Progenitor cell of endocrine pancreas (in vitro differentiated cells): ENCODE measurements at places on chromosomes 2 and 18. TPM values are rescaled to one million over a fixed set of nuclear protein-coding genes. Genes with fewer than 3 reads are reported as not detected.

TFPI gene
- 17.5 and 23.5 TPM in 2 replicates for total RNA-seq

DNA sequence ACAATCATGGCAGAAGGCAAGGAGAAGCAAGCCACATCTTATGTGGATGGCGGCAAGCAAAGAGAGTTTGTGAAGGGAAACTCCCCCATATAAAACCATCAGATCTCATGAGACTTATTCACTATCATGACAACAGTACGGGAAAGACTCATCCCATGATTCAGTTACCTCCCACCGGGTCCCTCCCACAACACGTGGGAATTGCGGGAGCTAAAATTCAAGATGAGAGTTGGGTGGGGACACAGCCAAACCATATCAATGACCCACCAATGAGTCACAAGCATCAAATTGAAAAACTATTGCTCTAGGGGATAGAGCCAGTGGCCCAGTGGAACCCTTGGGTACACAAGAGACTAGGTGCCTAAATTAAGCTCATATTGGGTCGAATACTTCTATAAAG lies 157.4 kb downstream of the FBXO15 start:
- H3K4me3 ChIP-seq = no peak overlapping the region
- peaks cover 5% of the 10 kb centered on the region for H3K27me3 ChIP-seq
- no peak for DNase-seq
- H3K36me3 ChIP-seq = peaks cover 2% of the 10 kb centered on the region

DNA sequence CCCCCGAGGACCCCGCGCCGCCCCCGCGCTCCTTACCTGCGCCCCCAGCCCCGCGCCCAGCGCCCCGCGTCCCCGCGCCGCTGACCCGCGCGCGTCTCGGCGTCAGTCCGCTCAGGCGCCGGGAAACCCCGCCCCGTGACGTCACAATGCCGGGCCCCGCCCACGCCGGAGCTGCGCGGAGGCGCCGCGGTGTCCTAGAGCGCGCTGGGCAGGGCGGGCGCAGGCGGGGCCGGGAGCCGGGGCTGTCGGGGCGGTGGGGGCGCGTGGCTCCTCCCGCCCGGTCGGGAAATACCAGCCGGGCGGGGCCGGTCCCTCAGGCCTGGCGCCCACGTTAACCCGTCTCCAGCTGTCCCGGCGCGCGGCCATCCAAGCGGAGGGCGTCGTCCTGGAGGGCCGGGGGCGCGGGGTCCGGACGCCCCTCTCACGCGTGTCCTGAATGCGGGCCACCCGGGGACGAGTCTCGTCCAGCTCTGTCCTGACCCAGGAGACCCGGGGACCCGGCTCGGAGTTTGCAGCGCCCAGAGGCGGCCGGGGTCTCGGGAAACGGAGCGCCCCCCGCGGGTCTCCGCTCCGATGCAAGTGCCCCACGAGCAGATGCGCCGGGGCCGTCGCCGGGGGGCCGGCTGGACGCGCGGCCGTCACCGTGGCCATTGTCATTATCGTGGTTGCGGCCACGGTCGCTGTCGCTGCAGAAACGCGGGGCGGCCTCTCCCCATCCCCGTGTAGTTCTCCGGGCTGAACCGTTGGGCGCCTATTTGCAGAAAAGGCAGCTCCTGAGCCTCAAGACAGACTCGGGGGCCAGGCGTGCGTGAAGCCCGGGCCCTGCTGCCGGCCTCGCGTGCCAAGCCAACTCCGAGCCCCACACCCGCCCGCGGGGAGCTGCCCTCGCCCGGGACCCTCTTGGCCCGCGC lies at the start of gene SLC66A2:
TSS of gene SLC66A2 (minus strand) at position 109 of the 911 bp plus-strand sequence. CDS start 727 bp downstream, outside the sequence.
- H3K4me1 ChIP-seq = peaks cover 4% of the 10 kb centered on the region
- peaks cover 5% of the 10 kb centered on the region for H3K36me3 ChIP-seq
- H3K4me3 ChIP-seq = peak within 1 kb of the TSS; percentile 79
- H3K27me3 ChIP-seq = peaks cover 35% of the 10 kb centered on the region

GRCh38 chr2:77016443-77017354 lies 505.5 kb downstream of the LRRTM4 start:
- H3K27me3 ChIP-seq = peaks cover 4% of the 10 kb centered on the region
- no peak overlapping the region for H3K27ac ChIP-seq
- DNase-seq = no peak
- peaks cover 28% of the 10 kb centered on the region for H3K4me1 ChIP-seq
- no peaks in the 10 kb centered on the region for H3K36me3 ChIP-seq

TACR1 gene
- total RNA-seq = 0.55 and 0.73 TPM in 2 replicates

DNA sequence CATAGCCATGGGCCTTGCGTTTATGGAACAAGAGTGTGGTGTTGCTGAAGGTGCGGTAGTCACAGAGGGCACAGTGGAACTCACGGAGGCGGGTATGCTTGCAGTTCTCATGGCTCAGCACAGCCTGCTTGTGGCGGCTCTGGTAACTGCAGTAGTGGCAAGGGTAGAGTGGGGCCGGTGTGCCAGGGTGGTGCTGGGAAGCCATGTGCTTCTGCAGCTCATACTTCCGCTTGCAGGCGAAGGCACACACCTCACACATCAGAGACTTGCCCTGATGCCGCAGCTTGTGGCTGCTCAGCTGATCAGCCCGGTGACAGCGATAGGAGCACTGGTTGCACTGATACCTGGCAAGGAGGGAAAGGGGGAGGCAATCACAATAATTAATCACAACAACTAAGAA lies 14.7 kb downstream of the ZNF142 start:
- H3K4me1 ChIP-seq = no peaks in the 10 kb centered on the region
- H3K27ac ChIP-seq = peak overlapping the region; percentile 52
- H3K27me3 ChIP-seq = no peaks in the 10 kb centered on the region

- H3K27ac ChIP-seq = peak overlapping the region; percentile 39
- H3K4me3 ChIP-seq = no peak overlapping the region
- peaks cover 5% of the 10 kb centered on the region for H3K27me3 ChIP-seq
- H3K4me1 ChIP-seq = no peaks in the 10 kb centered on the region
- no peaks in the 10 kb centered on the region for H3K36me3 ChIP-seq
These were observed 87.8 kb downstream of the LYPD1 start for GRCh38 chr2:132581991-132582738.

GRCh38 chr18:35042389-35043071 lies 1.3 kb downstream of the MAPRE2 start:
- no peaks in the 10 kb centered on the region for H3K27me3 ChIP-seq
- peaks cover 38% of the 10 kb centered on the region for H3K4me1 ChIP-seq
- DNase-seq = no peak
- peak overlapping the region; percentile 53 for H3K27ac ChIP-seq

DNA sequence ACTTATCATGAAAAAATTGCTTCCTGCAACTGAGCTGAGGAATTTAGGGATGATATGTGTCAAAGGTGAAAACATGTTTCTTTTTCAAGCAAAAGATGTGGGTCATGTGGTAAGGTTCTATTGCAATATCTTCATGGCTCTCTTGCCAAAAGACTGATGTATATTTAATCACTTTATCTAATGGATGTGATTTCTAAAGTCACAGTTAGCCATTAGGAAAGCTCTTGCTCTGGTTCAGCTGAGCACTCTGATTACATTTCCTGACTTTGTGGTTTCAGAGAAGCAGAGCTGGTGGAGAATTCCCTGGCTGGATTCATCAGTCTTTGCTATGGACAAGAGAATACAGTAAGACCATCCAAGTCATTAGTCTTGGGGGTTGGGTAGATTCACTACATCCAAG lies 24.4 kb downstream of the SCN9A start:
- no peaks in the 10 kb centered on the region for H3K36me3 ChIP-seq
- H3K4me1 ChIP-seq = peaks cover 4% of the 10 kb centered on the region
- H3K27ac ChIP-seq = no peak overlapping the region
- H3K27me3 ChIP-seq = no peaks in the 10 kb centered on the region
- DNase-seq = no peak

DNA sequence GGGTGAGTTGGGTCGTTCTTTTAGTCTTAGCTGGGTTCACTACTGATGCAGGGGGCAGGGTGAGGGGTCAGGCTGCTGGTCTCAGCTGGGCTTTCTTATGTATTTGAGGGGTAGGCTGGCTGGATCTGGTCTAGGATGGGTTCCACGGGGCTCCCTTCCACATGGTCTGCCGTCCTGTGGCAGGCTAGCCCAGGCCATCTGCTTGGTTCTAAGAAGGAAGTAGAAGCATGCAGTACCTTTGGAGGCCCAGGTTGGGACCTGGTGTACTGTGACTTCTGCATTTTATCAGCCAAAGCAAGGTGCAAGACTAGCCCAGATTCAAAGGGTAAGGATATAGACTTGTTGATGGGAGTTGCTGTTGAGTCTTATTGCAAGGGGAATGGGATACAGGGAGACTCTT lies 35.5 kb upstream of the MGAT5 start:
- peak overlapping the region; percentile 18 for H3K27ac ChIP-seq
- peaks cover 9% of the 10 kb centered on the region for H3K36me3 ChIP-seq
- no peak overlapping the region for H3K4me3 ChIP-seq
- H3K27me3 ChIP-seq = no peaks in the 10 kb centered on the region
- DNase-seq = no peak

BMP10 gene
- total RNA-seq = not detected in 2 replicates

DNA sequence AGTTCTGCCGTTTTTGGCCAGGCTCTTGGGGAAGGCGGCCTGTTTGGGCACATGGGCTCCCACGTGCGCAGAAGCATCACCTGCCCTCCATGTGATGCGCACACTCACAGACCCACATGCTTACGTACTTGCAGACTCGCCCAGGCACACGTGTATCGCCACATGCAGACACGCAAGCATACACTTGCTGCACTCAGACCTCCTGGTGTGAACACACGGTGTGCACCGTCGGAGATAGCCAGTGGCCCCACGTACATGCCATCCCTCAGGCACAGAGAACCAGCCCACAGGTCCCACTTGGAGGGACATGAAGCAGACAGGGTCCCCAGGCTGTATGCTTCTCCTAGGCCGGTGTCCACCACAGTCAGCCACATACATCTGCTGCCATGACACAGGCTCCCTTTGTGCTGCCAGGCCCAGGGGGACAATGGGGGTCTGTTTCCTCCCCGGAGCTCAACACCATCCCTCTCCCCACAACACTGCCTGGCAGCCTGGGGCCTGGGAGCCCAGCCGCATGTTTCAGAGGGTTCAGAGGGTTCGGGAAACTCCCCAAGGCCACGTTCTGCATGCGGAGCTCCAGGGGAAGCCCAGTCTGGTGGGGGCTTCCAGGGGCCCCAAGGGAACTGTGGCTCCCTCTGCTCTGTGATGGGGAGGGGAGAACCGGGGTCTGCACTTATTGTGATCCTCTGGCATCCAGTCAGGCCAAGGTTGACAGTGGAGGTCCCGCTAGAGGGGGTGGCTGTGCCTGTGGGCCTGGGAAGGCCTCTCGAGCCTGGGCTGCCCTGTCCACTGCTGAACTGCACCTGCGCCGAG lies 208.1 kb upstream of the HAAO start:
- H3K27me3 ChIP-seq = no peaks in the 10 kb centered on the region
- H3K36me3 ChIP-seq = peaks cover 7% of the 10 kb centered on the region
- H3K4me1 ChIP-seq = peaks cover 24% of the 10 kb centered on the region
- H3K27ac ChIP-seq = peak overlapping the region; percentile 86
- no peak overlapping the region for H3K4me3 ChIP-seq

- peaks cover 2% of the 10 kb centered on the region for H3K36me3 ChIP-seq
- H3K27ac ChIP-seq = no peak overlapping the region
- H3K4me3 ChIP-seq = no peak overlapping the region
- H3K27me3 ChIP-seq = peaks cover 46% of the 10 kb centered on the region
- peaks cover 5% of the 10 kb centered on the region for H3K4me1 ChIP-seq
- DNase-seq = no peak
These were observed 33.0 kb downstream of the RHOB start for GRCh38 chr2:20479835-20480234.

DNA sequence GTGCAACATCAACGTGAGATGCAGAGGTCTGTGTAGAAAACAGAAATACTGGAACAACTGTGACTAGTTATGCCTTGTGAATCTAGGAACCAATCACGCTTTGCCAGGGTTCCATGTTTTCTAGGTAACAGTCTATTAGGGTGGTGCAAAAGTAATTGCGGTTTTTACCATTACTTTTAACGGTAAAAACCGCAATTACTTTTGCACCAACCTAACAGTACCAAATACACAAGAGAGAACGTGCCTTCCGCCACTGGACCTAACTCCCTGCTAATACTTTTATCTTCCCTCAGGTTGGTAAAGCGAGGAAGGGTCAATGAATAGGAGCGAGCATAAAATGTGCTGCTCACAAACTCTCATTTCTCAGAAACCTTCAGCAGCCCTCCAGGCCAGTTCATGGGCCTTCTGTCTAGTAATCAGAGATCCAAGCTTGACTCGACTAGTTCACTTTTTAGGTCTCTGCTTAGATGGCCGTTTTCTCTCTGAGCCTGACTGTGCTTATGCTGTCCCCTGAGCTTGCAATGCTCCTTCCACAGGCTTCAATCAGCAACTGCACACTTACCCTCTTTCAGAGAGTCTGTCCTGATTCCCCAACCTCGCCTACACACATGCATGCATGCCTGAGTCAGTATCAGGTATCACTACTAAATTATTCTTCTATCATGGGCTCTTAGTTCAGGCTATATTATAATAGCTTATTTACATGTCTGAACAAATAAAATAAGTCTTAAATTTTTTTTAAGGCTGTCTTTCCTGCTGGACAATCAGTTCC lies 47.0 kb downstream of the PLEKHM3 start:
- H3K27ac ChIP-seq = no peak overlapping the region
- no peak overlapping the region for H3K4me3 ChIP-seq
- H3K36me3 ChIP-seq = peaks cover 4% of the 10 kb centered on the region
- no peak for DNase-seq
- H3K4me1 ChIP-seq = peaks cover 15% of the 10 kb centered on the region

- DNase-seq = no peak
- H3K4me3 ChIP-seq = no peak overlapping the region
- H3K27ac ChIP-seq = no peak overlapping the region
- H3K4me1 ChIP-seq = no peaks in the 10 kb centered on the region
- H3K36me3 ChIP-seq = no peaks in the 10 kb centered on the region
- peaks cover 3% of the 10 kb centered on the region for H3K27me3 ChIP-seq
These were observed 626.7 kb downstream of the BCL11A start for GRCh38 chr2:59926731-59927130.

IL37 gene
- total RNA-seq = not detected in 2 replicates

PROM2 gene
- total RNA-seq = 14.2 and 16.9 TPM in 2 replicates

DNA sequence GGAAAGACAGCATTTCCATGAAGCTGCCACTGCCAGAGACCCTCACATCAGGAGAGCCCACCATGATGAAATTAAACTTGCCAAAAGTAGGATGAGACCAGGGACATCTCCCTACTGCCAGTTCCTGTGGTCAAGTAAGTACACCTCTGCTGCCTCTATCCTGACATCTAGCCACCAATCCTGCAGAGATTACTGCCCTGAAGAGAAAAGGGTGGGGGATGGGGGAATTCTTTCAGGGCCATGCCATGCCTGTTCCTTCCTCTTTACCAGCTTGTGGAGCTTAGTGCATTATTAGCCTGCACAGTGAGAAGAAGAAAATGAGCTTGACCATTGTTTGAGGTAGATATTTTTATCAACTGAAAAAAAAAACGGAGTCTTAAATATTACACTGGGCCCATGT lies 397.2 kb upstream of the CDH2 start:
- no peaks in the 10 kb centered on the region for H3K4me1 ChIP-seq
- no peak overlapping the region for H3K4me3 ChIP-seq
- no peaks in the 10 kb centered on the region for H3K27me3 ChIP-seq
- no peaks in the 10 kb centered on the region for H3K36me3 ChIP-seq
- no peak overlapping the region for H3K27ac ChIP-seq

GRCh38 chr2:28587526-28588291 lies 91.8 kb downstream of the PLB1 start:
- H3K36me3 ChIP-seq = no peaks in the 10 kb centered on the region
- peaks cover 6% of the 10 kb centered on the region for H3K27me3 ChIP-seq
- no peaks in the 10 kb centered on the region for H3K4me1 ChIP-seq
- DNase-seq = no peak
- peak overlapping the region; percentile 11 for H3K27ac ChIP-seq

- peaks cover 3% of the 10 kb centered on the region for H3K4me1 ChIP-seq
- no peaks in the 10 kb centered on the region for H3K27me3 ChIP-seq
- peak overlapping the region; percentile 33 for H3K27ac ChIP-seq
- H3K36me3 ChIP-seq = no peaks in the 10 kb centered on the region
- no peak overlapping the region for H3K4me3 ChIP-seq
- no peak for DNase-seq
These were observed 766.4 kb upstream of the ID2 start for GRCh38 chr2:7915302-7916091.

RGPD4 gene
- 0.11 TPM in 1 of 2 replicates, not detected in the other for total RNA-seq

IL36G gene
- total RNA-seq = not detected in 2 replicates

RAB27B gene
- 13.4 and 15.4 TPM in 2 replicates for total RNA-seq
